Activated CD4-positive, alpha-beta T cell treated with anti-CD3 and anti-CD28 coated beads, Interleukin-2, amount 10 ng/mL, durations not matched to agents 7 days and 5 days (primary cell): ENCODE measurements at places on chromosomes 2 and 18.
A peak's percentile ranks its signal among the peaks of the same experiment; 100 is the strongest.

DNA sequence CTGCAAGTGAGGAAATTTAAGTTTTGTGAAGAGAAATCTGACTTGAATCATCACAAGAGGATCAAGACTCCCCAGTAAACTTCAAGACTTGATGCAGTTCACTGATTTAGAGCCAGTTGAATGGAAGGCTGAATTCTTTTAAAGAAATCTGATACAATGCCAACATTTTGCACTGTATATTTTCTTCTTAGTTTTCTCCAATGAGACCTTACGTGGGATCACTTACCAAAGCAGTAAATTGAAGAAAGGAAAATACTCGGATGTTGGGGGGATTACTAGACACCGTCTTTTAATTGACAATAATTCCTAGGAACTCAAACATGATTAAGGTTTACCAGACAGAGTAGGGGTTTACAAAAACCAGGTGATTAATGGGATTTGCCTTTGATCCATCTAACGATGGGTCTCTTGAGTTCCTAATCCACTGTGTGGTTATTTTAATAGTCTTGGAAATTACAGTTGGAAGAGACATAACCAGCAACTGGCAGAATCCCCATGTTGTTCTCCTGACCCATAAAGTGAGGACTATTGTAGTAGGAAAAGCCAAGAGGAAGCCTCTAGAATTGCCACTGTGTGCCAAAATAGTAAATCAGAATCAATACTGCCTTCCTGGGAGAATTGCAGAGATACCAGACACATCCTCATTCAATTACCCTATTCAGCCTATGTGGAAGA, 354.5 kb downstream of the PID1 start:
- H3K27ac ChIP-seq, result no peak overlapping the region
- H3K4me3 ChIP-seq, result no peak overlapping the region
- no peaks in the 10 kb centered on the region for H3K27me3 ChIP-seq
- no peaks in the 10 kb centered on the region for H3K36me3 ChIP-seq
- no peaks in the 10 kb centered on the region for H3K4me1 ChIP-seq
- no peak for DNase-seq

- no peaks in the 10 kb centered on the region for H3K27me3 ChIP-seq
- DNase-seq, result no peak
- H3K27ac ChIP-seq, result no peak overlapping the region
- no peaks in the 10 kb centered on the region for H3K36me3 ChIP-seq
These were observed 61.2 kb upstream of the GPC1 start for GRCh38 chr2:240374085-240374907.

DNA sequence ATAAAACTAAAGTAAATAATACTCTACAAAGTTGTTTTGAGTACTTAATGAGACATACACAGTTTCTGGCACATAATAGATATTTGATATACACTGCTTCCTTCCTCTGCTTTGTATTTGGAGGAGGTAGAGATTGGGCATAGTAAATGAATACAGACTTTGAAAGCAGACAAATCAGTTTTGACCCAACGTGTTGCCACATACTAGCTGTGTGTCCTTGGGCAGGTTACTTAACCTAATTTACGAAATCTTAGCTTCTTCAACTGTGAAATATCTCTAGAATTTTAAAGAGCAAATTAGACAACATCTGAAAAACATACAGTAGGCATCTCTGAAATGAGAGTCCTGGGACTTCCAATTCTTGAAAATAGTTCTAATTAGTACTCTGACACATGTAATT, 425.4 kb downstream of the TGIF1 start:
- no peak overlapping the region for H3K4me3 ChIP-seq
- no peaks in the 10 kb centered on the region for H3K36me3 ChIP-seq
- peaks cover 34% of the 10 kb centered on the region for H3K27me3 ChIP-seq
- H3K27ac ChIP-seq, result no peak overlapping the region
- no peak for DNase-seq

DNA sequence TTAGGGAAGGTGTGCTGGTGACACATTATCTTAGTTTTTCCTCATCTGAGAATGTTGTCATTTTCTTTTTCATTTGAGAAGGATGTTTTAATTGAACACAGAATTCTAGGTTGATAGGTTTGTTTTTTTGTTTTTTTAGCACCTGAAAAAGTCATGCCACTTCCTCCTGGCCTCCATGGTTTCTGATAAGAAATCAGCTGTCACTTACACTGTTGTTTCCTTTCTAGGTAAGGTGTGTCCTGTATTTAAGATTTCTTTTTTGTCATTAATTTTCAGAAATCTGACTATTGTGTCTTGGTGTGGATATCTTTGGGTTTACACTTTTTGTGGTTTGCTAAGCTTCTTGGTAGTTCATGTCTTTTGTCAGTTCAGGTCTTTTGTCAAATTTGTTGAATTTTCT, 99.3 kb downstream of the ROCK1 start:
- DNase-seq, result no peak
- H3K27me3 ChIP-seq, result no peaks in the 10 kb centered on the region
- no peak overlapping the region for H3K4me3 ChIP-seq
- H3K27ac ChIP-seq, result no peak overlapping the region
- peaks cover 72% of the 10 kb centered on the region for H3K36me3 ChIP-seq

- H3K4me3 ChIP-seq, result no peak overlapping the region
- H3K36me3 ChIP-seq, result no peaks in the 10 kb centered on the region
- no peak for DNase-seq
These were observed 91.0 kb upstream of the LCLAT1 start for GRCh38 chr2:30356071-30356470.

DNA sequence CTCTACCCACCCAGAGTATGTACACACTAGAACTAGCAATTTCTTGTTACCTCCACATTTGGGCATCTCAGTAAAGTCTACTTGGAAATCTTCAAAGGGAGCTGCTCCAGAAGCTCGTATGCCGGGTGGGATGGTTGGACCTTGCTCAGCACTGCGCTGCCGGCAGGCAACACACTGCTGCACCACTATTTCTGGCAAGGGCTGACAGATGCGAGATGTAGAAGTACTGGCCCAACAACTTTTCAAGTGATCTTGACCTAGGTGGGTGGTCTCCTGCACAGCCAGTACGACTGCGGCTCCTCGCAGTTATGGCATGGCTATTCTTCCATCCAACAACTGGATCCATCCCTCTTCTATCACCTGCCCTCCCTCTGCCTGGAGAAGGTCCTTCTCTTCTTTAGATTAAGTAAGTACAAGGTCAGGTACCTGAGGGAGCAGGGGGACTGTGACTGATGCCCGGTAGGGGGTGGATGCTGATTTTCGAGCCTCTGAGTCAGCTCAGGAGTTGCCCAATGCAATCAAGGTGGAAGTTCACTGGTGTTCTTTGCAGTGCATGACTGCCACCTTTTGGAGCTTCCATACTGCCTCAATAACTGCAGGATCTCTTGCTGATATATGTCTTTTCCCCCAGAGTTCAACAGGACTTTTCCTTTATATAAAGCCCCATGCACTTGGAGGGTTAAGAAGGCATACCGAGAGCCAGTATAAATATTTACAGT, 100.4 kb upstream of the SLC1A4 start:
- H3K4me3 ChIP-seq, result no peak overlapping the region
- DNase-seq, result no peak
- H3K36me3 ChIP-seq, result peaks cover 2% of the 10 kb centered on the region
- no peaks in the 10 kb centered on the region for H3K4me1 ChIP-seq

DNA sequence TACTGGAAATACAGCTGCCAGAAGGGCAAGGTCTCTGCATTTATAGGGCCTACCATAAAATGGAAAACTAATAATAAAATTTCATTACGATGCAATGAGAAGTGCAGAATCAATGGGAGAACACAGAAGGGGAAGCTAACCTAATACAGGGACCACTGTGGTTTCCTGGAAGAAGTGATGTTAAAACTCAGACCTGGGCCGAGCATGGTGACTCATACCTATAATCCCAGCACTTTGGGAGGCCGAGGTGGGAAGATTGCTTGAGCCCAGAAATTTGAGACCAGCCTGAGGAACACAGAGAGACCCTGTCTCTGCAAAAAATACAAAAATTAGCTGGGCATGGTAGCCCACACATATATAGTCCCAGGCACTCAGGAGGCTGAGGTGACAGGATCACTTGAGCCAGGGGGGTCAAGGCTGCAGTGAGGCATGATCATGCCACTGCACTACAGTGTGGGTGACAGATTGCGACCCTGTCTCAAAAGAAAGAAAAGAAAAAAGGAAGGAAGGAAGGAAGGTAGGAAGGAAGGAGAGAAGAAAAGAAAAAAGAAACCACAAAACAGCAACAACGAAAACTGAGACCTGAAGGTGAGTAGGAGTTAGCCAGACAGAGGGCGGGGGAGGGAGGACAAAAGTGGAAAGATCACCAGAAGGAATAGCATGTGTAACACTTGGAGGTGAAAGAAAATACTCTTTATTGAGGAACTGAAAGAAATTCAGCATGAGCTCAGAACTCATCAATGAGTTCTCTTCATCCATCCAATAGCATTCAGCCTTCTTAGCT, 58.3 kb upstream of the DTNA start:
- H3K27ac ChIP-seq, result no peak overlapping the region
- no peak overlapping the region for H3K4me3 ChIP-seq
- no peak for DNase-seq
- no peaks in the 10 kb centered on the region for H3K4me1 ChIP-seq
- no peaks in the 10 kb centered on the region for H3K36me3 ChIP-seq
- peaks cover 6% of the 10 kb centered on the region for H3K27me3 ChIP-seq

DNA sequence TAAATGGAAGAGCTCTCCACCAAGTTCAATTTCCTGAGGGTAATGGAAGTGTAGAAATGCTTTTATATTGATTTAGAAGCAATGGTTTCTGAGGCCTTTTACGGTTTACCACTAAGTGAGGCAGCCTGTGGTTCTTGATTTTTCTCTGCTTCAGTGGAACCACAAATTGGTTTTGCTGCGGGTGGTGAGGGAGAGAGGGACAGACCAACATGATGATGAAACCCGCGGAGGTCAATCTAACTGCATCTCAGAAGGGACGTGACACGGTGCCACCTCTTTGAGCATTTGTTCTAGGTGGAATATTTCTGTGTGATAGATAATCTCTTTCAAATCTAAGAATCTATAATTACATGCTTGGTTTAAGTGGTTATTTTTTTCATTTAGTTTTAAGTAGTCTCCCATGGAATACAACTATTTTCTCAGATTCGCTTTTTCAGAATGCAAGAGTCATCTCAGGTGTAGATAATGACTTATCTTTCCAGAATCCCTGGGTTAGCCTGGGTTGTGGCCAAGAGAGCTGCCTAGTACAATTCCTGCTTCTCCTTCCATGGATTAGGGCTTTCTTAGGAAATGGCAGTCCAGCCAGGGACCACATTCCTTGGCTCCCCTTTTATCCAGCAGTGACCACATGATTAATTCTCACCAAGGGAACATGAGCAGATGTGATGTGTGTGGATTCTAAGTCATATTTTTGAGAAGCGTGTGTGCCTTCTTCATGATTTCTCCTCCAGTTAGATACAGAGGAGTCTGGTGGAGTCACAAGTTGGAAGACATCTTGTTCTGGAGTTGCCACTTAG, 52.5 kb downstream of the KCNE4 start:
- H3K27ac ChIP-seq, result no peak overlapping the region
- no peaks in the 10 kb centered on the region for H3K27me3 ChIP-seq
- H3K4me3 ChIP-seq, result no peak overlapping the region

DNA sequence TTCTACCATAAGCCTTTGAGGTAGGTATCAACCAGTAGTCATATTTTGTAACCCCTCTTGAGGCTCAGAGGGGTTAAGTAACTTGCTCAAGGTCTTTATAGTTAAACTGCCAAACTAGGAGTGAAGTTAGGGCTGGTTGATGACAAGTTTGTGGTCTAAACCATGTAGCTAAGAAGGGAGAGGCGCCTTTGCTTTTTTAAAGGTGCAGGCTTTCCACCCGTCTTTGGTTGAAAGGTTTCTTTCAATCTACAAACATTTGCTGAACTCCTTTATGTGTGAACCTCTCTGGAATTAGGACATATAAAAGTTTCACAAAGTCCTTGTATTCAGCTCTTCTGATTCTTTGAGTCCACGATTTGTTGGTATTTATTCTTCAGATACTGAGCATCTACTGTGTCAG, 2.4 kb upstream of the MTA3 start:
- peak overlapping the region; percentile 20 for H3K4me3 ChIP-seq
- peak overlapping the region; percentile 31 for H3K27ac ChIP-seq
- DNase-seq, result peak; percentile 21
- H3K4me1 ChIP-seq, result peaks cover 30% of the 10 kb centered on the region
- no peaks in the 10 kb centered on the region for H3K27me3 ChIP-seq
